ENCODE measurements at places on chromosomes 2 and 18.

- DNase-seq: no peak
These were observed 259.6 kb upstream of the UBE2E3 start for GRCh38 chr2:180720829-180721228.

DNA sequence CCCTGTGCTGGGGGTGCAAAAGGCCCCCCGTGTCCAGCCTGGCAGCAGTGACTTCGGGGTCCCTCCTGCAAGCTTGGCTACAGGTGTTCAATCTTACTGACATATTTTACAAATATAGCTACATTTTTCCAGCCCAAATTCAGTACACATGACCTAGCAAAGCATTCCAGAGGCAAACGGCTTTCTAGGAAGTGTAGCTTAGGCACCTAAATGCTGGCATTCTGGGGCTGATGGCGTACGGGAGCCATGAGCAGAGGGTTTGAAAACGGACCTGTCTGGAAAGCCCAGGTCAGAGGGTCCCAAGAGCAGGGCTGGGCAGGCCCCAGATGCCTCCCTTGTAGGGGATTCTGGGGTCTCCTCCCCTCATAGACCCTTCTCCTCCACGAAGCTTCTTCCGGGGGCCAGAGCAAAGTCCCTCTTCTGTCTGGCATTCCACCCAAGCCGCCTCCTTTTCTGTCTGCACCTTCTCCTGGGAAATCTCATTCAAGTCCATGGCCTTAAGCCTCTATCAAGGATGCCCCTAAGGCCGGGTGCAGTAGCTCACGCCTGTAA is 63.3 kb upstream of the ASAP2 start:
- DNase-seq: no peak

- no peak for DNase-seq
These were observed 14.8 kb downstream of the UGT1A3 start for GRCh38 chr2:233743464-233744259.

DNA sequence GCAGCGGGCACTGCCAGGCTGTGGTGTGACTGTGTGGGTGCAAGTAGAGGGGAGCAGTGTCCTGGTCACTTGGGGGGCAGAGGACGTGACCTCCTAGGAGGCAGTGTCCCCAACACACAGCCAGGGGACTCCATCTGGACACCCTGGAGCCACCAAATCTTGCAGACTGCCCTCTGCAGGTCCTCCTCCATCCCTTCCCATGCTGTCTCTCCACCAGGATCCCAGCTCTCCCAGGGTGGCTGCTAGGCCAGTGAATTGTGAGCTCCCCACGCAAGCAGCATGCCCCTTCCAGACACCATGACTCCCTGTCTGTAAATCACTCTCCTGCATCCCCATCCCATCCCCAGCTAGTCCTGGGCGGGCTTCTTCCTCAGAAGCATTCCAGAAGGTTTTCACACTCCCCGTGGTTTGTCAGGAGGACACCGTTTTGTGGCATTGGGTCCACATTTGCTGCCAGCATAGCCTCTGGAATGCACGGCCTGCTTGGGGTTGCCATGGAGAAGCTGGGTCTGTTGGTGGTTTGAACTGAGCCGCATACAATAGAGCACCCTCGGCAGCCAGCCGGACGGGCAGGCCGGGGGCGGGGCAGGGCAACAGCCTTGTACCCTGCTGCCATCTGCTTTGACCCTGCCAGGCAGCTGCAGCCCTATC is 210.7 kb downstream of the KLHL29 start:
- DNase-seq: no peak

DNA sequence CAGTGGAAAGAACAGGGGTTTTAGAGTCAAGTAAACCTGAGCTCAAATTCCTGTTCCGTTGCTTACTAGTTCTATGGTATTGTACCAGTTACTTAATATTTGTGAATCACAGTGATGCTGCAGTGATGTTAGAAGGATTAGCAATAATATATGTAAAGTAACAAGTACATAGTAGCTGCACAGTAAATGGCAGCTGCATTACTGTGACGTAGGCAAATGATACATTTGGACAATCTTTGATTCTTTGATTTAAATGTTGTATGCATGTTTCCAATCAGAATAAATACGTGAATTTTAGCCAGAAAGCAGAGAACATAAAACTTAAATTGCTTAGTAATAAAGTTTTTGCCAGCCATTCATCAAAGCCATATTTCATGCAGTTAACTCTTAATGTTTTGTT is 243.0 kb downstream of the ERBB4 start:
- no peak for DNase-seq

GRCh38 chr18:9329471-9329870 is 5.1 kb upstream of the TWSG1 start:
- no peak for DNase-seq

DNA sequence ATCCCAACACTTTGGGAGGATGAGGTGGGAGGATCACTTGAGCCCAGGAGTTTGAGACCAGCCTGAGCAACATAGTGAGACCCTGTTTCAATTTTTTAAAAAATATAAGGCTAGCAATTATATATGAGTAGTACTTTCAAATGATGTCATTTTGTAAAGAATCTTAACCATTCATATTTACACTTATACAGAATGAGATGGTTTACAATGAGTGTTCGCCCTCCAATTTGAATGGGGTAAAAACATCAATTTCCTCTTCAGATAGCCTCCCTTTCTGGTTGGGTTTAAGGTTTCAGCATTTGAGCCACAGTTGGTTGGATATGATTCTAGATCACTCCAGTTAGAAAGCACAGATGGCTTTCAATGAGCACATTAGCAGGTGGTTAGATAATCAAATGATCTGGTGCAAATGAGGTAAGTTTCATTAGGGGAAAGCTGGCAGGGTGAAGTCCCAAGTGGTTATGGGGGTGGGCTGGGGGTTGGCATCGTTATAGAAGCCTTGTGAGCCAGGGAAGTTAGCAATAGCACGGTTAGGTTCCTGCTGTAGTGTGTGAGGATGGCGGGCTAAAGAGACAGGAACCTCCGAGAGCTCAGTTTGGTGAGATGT is 63.9 kb downstream of the TRPM8 start:
- DNase-seq: no peak

DNA sequence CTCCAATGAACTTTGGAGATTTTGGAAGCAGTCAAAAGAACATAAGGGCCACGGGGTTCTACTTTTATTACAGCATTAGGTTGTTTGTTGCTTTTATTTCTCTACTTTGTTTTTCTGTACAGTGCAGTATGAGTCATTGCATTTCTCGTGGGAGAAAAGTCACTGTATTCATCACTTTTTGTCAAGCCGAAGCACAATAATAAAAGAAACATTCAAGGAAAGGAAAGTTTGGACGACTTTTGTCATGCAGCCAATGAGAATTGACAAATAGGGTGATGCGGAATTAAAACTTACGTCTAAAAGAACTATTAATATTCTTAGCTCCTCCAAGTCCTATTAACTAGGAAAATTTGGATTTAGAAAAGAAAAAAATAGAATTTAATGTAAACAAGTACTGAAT is 209.9 kb downstream of the TMEM182 start:
- DNase-seq: no peak

DNA sequence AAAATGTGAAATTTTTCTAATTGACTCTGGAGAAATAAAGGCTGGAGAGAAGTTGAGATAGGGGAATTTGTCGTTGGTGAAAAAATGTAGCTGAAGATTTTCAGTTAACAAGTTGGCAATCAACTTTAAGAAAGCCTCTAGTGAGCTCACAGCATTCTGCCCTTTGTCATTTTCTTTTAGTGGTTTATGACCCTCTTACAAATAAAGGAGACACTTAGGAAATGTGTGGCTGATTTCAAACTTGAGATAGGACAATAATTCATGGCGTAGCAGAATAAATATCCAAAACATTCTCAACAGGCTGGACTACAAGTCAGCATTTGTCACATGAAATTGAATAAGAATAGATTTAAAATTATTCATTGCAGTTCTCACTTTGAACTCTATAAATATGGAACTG is 412.5 kb upstream of the SPHKAP start:
- no peak for DNase-seq

- no peak for DNase-seq
These were observed 66.7 kb upstream of the ZFP36L2 start for GRCh38 chr2:43292851-43293743.

DNA sequence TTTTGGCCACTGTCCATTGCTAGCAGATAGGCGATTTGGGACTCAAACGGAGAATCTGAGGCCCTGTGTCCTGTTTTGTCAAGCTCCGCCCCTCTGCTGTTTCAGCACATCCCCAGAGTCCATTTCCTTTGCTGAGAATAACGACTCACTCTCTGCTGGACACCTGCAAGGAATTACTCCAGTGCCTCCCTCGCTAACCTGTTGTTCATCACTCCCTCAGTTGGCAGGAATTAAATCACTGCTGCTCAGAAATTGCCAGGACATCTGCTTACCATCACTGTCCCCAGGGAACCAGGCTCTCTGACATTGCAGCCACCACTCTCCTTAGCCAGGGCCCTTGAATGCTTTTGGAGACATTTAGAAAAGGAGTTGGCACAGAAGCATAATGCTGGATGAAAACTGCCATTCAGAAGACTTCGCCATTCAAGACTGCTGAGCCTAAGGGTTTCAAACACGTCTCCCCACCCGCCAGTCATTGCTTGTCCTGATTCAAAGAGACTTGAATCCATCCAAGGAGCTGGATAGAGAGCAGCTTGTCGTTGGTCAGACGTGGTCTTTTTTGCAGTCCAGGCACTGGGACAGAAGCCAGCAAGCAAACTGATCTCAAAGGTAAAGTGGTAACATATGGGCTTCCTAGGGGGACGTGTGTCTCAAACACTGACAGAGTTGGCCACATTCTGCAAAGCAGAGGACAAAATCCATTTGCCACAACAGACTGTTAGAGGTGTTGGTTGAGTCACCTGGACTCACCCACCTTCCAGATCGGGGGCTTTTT is 155.3 kb downstream of the UXS1 start:
- DNase-seq: no peak

DNA sequence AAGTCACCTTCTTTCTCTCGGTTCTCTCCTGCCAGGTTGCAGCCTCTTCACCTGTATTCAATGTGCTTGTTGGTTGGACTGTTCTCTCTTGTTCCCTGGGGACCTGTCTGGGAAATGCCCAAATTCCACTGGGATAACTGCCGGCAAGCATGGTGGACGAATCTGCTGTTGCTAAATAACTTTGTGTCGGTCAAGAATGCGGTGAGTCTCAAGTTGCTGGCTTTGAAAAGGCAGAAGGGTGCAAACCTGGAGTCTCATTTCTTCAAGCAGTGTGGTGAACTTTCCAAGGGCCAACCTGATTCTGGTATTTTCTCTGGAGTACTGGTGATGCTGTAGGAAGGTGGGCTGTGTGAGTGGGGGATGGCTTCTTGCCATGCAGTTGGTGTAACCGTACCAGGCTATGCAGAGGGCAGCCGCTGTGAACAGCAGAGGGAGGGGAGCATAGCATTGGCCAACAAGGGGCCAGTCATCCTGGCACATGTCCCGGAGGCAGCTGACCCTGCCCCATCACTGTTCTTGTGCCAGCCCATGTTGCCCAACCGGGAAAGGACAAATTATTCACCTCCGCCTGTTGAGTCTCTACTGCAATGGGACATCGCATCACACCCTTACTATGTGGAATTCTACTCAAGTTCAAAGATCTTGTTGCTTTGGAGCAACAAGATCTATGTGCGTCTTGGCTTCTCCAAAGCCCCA is 88.1 kb upstream of the SEC11C start:
- no peak for DNase-seq

DNA sequence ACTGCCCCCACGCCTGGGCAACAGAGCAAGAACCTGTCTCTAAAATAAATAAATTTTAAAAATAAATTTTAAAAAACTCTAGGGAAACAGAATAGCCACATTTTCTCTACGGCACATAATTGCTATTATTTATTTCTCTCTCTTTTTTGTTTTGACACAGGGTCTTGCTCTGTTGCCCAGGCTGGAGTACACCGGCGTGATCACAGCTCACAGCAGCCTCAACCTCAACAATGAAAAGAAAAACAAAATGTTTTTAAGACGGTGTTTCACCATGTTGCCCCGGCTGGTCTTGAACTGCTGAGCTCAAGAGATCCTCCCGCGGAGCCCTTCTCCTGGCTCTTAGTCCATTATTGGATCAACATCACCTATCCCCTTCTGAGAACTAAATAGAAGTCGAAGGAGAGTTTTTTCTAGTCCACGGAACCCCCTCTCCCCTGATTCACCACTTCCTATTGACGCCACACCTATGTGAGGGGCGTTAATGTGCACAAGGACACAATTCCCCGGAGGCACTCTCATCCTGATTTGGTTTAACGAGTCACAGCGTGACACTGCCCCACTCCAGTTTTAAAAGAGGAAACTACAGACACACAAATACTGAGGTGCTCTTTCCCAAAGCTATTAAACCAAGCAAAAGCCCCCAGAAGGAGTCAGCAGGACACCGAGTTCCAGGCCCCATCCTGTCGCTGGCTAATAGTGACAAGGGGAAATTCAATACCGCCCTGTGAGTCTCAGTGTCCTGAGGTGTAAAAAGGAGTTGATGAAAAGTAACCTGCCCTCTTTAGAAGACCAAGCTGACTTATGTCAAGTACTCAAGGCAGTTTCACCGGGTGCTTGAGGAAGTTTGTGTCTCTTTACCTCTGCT is 1.1 kb downstream of the NPC1 start:
- no peak for DNase-seq

GRCh38 chr2:154507186-154507585 is 191.3 kb upstream of the KCNJ3 start:
- DNase-seq: no peak

DNA sequence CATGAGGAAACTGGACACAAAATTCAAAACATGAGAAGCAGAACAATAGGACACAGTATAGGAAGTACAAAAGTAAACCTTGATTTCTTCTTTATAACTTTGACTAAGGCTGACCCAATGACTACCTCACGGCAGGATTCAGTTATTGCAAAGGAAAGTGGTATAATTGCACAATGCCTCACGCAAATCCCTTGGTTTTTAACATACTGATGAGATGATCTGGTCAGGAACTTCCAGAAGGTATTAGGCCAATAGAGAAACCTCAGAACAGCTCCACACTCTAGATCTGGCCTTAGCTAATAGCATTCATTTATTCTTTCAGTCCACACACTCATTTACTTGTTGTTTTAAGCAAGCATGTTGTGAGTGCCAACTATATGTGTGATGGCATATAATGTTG is 1526.9 kb upstream of the ACVR2A start:
- DNase-seq: no peak

GRCh38 chr2:56263876-56264275 is 80.1 kb downstream of the CCDC85A start:
- no peak for DNase-seq

- DNase-seq: no peak
These were observed 52.3 kb downstream of the KLF7 start for GRCh38 chr2:207113414-207113813.

DNA sequence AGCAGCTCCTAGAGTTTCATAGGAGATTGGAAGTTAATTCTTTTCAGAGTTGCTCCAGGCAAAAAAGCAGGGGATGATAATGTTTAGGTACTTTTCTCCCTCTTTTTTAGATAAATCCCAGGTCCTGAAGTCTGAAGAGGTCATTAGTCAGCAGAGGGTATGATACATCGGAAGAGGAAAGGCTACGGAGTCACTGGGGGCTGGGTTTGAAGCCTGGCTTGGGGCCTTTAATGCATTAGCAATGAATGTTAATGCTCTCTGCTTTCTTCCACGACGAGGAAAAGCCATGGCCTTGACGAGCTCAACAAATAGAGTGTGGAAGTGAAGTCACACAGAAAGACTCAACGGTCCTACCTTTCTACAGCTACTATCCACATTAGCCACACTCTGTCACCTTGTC is 235.1 kb downstream of the NCKAP5 start:
- DNase-seq: no peak

- DNase-seq: no peak
These were observed 248.7 kb upstream of the TNP1 start for GRCh38 chr2:217108575-217109027.

Data from activated T-helper 2 cell treated with anti-CD3 and anti-CD28 coated beads, Interferon-gamma antibody, Interleukin-2, Interleukin-4, amounts not matched to agents 10 μg/mL and 5 μg/mL and 100 μg/mL, durations not matched to agents 14 hours and 24 hours and 36 hours (primary cell).